ENCODE measurements at places on chromosomes 12 and 14.

DNA sequence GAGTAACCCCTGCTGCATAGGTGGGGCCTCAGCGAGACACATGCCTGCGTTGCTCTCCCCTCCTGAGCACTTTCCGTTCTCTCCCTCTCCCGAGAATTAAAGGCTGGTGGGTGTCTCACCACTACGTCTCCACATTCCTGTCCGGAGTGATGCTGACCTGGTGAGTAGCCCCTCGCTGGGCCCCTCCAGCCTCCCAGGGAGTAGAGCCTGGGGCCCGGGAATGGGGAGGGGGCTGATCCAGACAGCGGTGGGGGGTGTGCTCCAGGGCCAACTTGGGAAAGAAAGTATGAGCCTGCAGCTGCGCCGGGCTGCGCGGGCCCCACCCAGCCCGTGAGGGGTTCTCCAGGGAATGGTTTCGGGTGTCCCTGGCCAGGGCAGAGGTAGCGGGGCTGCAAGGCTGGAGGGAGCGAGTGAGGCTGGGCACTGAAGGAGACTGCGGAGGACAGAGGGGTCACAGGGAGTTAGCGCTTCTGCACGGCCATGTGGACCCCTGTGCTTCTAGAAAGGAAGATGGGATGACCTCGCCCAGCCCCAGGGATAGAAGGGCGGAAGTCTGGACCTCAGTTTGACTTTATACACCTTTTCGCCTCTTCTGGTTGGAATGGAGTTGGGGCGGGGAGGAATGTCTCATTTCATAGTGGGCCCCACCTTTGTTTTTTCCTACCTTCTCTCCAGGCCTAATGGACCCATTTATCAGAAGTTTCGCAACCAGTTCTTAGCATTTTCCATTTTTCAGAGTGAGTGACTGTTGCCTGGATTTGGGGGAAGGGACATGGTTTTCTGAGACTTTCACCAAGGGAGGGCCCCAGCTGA lies 22.5 kb downstream of the RHOF start:
- no peak for DNase-seq

DNA sequence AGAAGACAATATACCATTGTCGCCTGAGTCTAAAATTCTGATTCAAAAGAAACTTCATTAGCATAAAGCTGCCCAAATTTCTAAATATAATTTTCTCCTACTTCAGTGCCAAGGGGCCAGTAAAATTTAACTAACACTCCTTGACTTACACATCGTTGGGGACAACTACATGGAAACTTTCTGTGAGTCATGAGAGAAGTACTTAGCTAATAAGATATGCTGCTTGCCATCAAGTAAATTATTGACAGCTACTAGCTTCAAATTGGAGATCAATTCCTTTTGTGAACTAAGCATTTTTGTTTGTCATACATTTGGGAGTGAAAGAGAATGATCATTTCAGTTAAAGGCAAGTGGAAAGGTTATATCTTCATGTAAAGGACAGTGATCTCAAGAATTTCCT lies 373.3 kb downstream of the MDGA2 start:
- DNase-seq: no peak

DNA sequence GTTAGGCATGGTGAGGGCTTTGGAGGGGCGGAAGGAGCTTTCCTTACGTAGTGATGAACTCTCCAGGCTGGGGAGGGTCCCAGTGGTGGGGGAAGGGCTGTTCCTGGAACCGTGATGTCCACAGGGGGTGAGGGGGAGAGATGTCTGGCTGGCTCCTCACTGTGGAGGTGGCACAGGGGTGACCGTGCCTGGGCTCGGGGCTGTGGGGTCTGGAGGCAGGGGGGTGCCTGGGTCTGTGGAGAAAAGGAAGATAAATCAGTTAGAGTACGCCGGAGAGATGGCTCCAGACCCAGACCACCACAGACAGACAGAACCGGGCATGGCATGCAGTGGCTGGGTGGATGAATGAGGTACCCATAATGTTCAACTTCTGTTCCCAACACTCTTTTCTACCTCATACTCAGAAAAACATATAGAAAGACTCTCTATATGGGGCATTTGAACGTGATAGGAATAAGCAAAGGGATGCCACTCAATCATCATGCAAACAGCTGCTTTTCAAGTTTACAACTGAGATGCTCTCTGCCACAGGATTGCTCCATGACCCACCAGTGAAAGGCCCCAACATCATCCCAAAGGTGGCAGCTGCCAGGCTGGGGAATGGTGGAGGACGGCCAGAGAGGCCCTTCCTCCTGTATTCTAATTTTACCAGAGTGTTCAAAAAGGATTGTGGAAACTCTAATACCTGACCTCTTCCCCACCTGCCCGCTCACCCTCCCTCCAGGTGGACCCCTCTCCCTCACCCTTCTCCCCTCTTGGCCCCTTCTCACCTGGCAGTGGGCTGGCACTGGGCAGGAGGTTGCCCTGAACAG lies 5.6 kb downstream of the MYL6 start:
- DNase-seq: no peak

DNA sequence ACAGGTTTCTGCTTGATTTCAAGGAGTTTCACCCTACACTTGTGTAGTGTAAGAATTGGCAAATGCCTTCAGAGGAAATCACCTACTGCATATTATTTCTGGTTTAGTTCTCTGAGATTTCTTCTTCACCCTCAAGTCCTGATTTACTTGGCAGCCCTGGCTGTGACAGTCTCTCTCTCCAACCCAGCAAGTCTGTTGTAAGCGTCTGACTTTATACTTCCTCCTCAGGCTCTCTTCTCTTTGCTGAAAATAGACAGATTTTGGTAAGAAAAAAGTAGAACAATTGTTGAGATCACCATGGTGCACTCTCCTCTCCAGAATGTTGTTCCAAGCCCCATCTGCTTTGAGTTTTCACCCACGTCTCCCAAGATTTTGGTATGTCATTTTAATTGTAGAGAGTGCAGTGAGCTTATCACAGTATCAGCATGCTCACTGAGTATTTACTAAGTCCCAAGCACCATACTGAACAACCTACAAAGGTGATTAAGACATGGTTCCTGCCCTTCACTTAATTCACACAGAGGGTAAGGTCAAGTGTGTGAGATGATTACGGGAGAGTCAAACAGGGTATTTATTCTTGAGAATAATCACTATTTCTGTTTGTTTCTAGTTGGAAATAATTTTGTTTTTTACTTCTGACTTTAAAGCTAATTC lies 148.7 kb downstream of the MDGA2 start:
- DNase-seq: no peak

DNA sequence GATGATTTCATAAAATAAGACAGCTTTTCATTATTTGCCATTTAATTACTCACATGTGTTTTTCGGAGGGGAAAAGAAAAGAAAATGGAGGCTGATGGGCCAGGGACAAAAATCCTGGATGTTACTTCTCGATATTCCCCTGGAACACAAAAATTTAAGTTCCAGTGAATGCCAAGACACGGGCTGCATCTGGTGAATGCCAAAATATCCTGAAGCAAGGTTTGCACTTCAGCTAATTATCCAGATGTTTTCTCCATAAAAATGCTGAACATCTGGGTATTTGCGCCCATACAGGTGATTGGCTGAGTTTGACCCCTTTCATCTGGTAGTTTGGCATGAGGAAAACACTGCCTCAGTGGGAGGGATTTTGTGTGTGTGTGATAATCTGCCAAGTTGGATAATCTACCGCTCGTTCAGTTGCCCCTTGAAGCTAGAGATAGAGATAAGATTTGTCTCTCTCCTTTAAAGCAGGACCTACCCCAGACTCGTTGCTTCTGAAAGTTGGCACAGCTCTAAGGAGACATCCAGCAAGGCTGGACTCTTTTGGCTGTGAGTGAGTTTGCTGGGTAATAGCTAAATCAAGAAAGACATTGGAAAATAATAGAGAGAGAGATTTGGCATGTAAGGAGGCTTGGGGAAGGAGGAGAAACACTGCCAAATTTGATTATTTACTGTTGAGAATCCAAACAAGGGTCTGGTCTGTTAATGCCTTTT lies 390.0 kb downstream of the EGLN3 start:
- no peak for DNase-seq
